ENCODE measurements at places on chromosomes 13 and 19.

- no peak for DNase-seq
These were observed 27.2 kb downstream of the FOXO1 start for GRCh38 chr13:40639221-40639681.

DNA sequence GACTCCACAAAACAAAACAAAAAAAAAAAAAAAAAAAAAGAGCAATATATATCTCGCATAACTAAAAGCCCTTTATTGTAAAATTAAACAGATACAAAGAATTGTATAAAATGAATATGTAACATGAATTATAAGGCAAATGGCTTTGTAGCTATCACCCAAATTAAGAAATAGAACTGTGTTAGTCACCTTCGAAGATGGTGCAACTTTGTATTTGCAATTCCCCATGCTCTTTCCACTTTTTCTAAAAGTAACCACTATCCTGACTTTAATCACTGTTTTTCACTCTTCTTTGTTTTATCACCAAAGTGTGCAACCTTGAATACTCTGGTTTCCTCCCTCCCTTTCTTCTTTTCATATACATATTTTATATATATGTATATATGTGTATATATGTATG, 57.1 kb upstream of the HTR2A start:
- no peak for DNase-seq

GRCh38 chr13:51811920-51812451, 8.0 kb upstream of the DHRS12 start:
- DNase-seq: no peak

DNA sequence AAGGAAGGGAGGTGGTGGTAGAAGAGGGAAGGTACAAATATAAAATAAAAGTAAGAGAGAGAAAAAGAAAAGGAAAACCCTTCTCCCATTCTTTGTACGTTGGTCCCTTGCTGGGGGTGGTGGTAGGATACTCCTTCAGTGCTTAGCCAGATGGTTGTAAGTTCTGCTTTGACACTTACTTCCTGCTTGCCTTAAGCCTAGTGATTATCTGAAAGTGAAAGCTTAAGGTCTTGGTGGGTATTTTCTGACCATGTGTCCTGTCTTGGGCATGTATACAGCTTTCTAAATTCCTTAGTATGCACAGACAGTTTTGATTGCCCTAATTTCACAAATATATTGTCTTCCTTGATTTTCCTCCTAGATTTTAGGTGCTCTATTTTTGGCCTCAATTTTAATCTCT, 314.8 kb downstream of the PCDH17 start:
- no peak for DNase-seq

- no peak for DNase-seq
These were observed 112.6 kb downstream of the KCNRG start for GRCh38 chr13:50127726-50128291.

- no peak for DNase-seq
These were observed 325.9 kb downstream of the NDFIP2 start for GRCh38 chr13:79806821-79807220.

DNA sequence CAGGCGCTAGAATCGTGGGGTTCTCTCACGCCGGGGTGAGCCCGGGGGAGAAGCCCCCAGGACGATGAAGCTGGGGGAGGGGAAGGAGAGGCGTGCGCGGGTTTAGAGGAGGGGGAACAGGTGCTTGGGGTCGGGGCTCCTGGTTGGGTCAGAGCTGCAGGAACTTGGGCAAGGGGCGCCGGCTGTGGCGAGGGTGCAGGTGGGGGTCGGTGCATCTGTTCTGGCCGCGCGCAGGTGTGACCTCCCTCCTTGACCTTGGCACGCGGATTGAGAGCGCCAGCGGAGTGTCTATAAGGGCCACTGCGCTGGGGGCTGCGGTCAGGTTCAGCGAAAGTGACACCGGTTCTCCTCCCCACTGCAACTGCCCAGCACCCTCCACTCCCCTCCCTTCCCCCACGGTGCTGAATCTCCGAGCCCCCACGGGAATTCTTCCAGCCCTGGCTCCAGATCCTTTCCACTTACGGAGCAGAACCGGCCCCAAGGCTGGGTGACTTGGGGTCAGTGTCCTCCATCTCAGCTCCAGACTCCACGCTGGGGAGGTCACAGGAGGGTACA, 618 bp downstream of the TMEM38A start:
- no peak for DNase-seq

DNA sequence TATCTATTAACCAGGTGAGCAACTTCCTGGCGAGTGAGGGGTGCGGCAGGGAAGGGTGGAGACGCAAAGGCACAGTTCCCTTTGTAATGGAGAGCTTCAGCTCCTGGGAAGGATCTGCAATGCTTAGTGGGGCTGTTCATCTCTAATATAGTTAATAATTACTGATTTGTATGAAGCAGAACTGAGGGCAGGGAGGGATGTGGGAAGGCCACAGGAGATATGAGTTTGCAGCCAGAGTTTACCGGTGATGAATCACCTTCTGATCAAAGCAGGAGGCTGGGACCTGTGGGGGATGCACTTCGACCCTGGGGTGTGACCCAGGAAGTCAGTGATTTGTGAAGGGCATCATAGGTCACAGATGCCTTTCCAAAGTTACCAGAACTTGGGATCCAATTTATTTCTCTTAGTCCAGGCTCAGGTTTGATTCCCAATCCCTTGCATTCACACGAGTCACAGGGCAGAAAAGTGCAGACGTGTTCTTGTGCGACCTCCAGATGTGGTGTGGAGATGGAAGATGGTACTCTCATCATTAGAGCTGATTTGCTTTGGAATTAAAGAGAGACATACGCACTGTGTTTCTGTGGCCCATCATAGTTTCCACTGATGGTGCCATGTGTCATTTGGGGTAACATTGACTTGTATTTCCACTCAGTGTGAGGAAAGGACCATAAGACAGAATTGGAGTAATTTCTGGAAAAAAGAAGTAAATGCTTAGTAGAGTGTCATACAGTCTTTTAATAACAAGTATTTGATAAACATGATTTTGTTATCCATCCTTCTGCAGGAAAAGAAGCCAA, 55.0 kb downstream of the LRCH1 start:
- no peak for DNase-seq

- no peak for DNase-seq
These were observed 486 bp downstream of the ZNF808 start for GRCh38 chr19:52527956-52528351.

GRCh38 chr19:45166723-45167252, 6.0 kb upstream of the NKPD1 start:
- DNase-seq: no peak

DNA sequence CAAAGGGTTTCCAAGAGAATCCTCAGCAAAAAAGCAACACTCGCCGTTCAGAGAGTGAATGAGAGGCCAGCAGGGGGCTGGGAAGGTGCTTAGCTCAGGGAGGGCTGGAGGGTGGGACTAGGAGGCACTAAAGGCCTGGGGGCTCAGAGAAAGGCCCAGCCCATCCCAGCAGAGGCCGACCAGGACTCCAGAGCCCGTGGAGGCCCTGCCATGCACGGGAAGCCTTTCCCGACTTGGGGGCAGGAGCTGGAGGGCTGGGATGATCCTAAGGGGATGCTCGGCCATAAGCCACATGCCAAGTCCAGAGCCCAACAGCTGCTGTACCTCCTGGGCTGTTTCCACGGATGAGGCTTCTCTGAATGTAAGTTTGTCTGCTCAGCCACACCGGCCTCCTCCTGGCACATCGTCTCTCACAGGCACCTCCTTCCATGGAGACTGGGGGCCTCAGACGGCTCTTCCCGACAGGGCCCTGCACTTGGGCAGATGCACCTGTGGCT, 19.5 kb downstream of the RASA3 start:
- DNase-seq: no peak

All from activated T-cell treated with anti-CD3 and anti-CD28 coated beads for 48 hours (primary cell).